ENCODE measurements at places on chromosomes 12 and 14.

DNA sequence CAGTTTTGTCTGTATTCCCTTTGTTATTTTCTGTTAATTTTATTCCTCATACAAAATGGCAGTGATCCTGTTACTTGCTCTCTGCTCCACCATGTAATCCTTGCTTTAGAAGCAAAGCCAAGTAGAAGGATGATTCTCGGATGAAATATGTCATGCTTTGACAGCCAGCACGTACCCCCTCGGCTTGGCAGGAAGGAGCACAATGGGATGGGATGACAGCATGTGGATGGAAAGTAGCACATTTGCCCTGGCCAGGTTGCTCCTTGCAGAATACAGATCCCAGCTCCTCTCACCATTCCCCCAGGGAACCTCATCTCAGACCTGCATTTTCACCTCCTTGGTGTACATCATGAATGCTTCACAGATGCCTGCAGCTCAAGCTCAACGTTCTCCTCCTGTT is 35.1 kb upstream of the ATF1 start:
- DNase-seq = no peak

DNA sequence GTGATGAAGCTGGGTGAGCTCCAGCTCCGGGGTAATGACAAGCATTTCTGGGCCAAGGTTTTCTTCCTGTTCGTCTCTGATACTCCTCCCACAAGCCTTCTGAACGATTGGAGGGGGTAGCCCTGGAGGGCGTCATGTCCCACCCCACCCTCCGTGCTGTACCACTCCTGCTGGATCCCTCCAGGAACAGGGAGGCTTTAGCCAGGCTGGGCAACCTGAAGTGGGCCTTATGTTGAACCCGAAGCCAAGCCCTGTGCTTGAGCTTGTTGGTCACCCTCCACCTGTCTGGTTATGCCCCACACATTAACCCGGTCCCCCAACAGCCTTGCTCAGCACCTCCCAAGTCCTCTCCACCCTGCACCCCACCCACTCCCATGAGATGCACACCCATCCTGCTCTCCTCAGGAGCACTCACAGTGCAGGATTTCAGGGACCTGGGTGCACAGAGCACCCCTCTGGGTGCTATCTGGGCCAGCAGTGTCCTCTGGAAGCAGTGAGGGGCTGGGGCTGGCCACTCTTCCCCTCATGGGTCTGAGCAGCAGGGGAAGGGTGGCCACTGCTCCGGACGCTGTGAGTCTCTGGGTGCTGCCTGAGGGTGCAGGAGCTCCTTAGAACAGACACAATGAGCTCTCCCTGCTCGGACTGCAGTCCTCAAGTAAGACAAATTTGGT is 6.8 kb upstream of the KRT83 start:
- DNase-seq = no peak

GRCh38 chr14:94334872-94335271 is 11.7 kb upstream of the SERPINA6 start:
- no peak for DNase-seq

- no peak for DNase-seq
These were observed 35.9 kb upstream of the PZP start for GRCh38 chr12:9243999-9244649.

DNA sequence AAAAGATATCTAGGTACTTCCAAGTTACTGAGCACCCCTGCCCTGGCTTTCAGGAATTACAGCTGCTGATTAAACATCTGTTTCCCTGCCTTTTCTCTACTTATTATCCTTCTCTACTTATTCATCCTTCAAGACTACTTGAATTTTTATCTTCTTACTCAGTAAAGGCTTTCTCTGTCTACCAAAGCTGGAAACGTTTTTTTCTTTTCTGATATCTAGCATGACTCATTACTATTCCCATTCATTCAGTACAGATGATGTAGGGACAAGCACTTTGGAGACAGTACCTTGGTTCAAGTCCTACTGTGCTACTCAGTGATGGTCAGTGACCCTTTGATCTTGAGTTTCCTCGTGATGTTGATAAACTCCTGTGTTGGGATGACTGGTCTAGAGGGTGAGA is 848.7 kb downstream of the NRXN3 start:
- DNase-seq = no peak

GRCh38 chr12:98591209-98591608 is 2.3 kb upstream of the SLC25A3 start:
- no peak for DNase-seq
